Fibroblast of the aortic adventitia (primary cell): ENCODE measurements at places on chromosomes 1 and 21.

- DNase-seq = peak; percentile 47
These were observed 23.0 kb downstream of the ACTA1 start for GRCh38 chr1:229410692-229411433.

- no peak for DNase-seq
These were observed 99.0 kb downstream of the TNNI3K start for GRCh38 chr1:74334147-74334546.

- DNase-seq = no peak
These were observed 111.7 kb downstream of the TIAM1 start for GRCh38 chr21:31232344-31232743.

DNA sequence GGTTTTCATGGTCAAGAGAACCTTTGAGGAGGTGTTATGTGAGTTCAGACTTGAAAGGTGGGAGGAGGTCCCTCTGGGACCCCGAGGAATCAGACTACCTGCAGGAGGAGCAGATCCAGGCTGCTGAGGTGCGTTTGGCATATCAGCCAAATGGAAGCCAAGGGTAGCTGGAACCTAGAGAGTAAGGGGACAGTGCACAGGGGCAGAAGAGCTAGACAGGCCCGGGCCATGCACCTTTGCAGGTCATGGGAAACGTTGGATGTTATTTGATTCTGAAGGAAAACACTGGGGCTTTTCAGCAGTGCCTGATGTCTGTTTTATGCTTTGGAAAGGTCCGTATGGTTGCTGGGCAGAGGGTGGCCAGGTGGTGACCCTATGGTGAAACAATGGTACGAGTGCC is 169.2 kb downstream of the PGBD5 start:
- no peak for DNase-seq

DNA sequence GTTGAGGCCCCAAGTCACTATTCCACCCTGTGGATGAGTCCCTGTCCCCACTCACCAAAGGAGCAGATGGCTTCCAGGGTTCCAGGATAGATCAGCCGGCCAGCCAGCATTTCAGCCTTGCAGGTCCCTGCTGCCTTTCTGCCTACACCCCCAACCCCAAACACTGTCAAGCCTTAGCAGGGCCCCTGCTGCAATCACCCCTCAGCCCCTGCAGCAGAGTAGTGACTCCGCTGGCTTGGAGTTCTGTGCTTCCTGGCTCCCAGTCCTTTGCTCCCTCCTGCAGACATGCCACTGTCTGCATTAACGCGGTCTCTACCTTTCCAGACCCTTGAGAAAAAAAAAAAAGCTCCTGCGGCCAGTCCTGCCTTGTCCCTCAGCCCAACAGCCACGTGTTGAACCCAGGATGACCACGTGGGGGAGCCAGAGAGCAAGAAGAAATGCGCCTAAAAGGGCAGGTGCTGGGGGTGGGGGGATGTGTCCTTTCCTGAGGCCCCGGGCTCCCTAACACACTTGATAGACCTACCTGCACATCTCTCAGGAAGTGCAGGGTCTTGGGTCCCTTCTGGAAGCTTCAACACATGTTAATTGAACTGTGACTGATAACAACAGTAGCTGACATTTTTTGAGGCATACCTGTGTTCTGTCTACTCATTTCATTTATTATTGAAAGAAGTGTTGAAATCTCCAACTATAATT is 37.4 kb downstream of the RASSF5 start:
- DNase-seq = peak; percentile 45

- no peak for DNase-seq
These were observed 25.7 kb upstream of the IVNS1ABP start for GRCh38 chr1:185342672-185343259.

- DNase-seq = peak; percentile 73
These were observed at the start of gene EPHA2 for GRCh38 chr1:16155537-16156410. TSS of gene EPHA2 (minus strand) at chr1:16156069. CDS start at chr1:16155932, 137 bp downstream.

DNA sequence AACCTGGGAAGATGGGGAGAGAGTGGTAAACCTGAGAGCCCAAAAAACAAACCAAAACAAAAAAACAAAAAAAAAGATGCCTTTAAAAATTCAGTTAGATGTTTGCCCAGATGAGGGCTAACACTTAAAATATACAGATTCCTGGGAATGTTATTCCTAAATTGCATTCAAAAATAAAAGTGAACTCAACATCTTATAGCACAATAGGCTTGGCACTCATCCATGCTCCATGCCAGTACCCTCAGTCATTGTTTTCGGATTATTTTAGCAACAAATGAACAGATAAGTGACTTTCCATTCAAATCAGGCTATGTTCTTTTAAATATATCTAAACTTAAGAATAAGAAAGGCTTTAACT is 3.7 kb downstream of the ATP1A1 start:
- DNase-seq = peak; percentile 72

GRCh38 chr1:6180268-6180706 is at the start of gene CHD5:
TSS of gene CHD5 (minus strand) at chr1:6180321. CDS start at chr1:6180023, 298 bp downstream.
- DNase-seq = no peak

DNA sequence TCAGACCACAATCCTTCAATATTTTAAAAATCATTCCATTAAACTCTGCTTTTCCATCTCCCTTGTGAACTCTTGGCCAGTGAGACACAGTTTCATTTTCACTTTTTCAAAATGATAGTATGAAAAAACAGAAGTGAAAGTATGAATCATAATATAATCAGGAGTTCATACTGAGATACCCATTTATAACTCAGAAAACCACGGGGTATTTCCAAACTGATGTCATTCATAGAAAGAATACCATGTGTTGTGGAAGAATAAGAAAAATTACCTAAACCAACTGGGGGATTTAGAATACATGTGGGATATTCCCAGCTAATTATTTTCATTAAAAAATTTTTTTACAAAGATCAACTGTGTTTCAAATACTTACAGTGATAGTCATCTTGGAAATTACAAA is 149.9 kb downstream of the MRPL39 start:
- DNase-seq = peak; percentile 72

DNA sequence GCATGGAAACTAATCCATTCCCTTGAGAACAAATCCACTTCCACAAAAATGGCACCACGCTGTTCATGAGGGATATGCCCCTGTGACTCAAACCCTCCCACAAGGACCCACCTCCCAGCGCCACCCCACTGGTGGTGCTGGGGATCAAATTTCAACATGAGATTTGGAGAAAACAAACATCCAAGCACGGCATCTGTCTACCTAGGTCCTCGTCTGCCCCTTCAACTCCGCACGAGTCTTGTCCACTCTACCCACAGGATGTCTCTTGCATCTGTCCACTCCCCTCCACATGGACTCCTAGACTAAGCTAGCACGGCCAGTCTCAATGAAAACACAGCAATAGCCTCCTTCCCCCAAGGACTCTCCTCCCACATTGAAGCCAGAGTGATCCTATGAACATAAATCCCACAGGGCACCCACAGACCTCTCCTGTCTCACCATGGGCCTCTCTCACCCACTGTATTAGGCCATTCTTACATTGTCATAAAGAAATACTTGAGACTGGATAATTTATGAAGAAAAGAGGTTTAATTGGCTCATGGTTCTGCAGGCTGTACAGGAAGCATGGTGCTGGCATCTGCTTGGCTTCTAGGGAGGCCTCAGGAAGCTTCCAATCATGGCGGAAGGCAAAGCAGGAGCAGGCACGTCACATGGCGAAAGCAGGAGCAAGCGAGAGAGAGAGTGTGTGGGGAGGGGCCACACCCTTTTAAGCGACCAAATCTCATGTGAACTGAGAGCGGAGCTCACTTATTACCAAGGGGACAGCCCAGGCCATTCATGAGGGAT is 101.4 kb downstream of the TOMM20 start:
- no peak for DNase-seq

DNA sequence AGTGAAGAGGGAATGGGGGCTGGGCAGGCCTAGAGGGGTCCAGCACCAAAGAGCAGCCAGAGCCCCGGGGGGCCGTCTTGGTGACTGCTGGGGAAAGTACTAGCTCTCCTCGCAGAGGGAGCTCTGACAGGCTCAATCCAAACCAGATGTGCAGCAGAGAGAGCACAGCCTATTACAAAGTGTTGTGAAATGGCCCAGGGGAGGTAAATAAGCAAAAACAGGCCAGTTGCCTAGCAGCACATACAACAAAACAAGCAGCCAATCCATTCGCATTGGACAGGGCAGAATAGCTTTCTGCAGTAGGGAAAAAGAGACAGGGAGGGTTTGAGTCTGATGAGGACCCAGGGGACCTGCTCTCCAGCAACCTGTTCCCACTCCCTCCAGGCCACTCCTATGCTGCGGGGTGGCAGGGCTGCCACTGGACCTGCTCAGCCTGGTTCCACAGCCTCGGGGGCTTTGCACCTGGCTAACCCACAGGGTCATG is 239.6 kb upstream of the FGGY start:
- DNase-seq = peak; percentile 98

- no peak for DNase-seq
These were observed 17.2 kb downstream of the KCNJ15 start for GRCh38 chr21:38273745-38274542.
